Stimulated activated CD4-positive, alpha-beta T cell treated with anti-CD3 and anti-CD28 coated beads, Interleukin-1b, Interleukin-23, amount 100 ng/mL, for 1 hour (primary cell): ENCODE measurements at places on chromosomes 1 and 21.

DNA sequence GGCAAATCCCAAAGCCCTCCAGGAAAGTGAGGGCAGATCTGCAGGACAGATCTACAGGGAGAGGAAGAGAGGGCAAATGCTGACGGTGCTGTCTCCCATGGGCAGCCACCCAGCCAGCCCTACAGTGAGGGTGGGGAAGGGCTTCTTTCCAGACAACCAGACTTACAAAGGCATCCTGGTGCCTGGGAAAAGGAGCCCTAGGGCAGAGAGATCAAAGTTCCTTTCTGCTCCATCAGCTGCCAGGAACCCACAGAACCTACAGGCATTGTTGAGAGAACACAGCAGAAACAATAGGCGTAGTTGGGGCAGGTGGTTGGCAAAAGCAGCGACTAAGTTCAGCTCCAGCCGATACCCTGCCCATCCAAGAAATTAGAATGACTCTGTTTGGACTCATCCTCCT lies 332.4 kb downstream of the KCNH1 start:
- no peak for DNase-seq

- no peak for DNase-seq
Observed at GRCh38 chr1:79899914-79900313, 893.4 kb upstream of the ADGRL4 start.

DNA sequence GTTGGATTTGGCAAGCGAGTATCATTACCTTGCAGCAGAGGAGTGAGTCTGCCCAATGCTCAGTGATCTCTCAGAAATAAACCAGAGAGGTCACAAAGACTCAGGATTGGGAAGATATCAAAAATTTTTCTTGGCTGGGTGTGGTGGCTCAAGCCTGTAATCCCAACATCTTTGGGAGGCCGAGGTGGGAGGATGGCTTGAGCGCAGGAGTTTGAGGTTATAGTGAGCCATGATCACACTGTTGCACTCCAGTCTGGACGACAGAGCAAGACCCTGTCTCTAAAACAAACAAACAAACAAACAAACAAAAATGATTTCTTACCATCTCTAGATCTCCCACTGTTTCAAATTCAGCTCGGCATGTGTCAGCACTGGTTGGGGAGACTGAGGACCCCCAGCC lies 13.3 kb upstream of the BECN2 start:
- no peak for DNase-seq

DNA sequence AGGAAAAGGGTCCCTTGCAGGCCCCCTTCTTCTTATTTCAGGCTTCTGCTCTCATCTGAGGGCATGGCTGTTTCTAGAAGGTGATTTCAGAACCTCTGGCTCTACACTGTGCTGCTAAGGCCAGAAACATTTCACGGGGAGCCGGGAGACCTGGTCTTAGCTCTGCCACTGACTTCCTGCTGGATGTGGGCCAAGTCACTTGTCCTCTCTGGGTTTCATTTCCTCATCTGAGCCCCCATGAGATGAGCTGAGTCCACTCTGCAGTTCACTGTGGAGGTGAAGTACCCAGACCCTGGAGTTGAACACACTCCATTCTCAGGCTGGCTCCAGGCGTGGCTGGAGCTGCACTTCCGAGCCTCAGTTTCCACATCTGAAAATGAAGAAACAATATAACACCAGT lies 2.1 kb downstream of the PADI1 start:
- no peak for DNase-seq

DNA sequence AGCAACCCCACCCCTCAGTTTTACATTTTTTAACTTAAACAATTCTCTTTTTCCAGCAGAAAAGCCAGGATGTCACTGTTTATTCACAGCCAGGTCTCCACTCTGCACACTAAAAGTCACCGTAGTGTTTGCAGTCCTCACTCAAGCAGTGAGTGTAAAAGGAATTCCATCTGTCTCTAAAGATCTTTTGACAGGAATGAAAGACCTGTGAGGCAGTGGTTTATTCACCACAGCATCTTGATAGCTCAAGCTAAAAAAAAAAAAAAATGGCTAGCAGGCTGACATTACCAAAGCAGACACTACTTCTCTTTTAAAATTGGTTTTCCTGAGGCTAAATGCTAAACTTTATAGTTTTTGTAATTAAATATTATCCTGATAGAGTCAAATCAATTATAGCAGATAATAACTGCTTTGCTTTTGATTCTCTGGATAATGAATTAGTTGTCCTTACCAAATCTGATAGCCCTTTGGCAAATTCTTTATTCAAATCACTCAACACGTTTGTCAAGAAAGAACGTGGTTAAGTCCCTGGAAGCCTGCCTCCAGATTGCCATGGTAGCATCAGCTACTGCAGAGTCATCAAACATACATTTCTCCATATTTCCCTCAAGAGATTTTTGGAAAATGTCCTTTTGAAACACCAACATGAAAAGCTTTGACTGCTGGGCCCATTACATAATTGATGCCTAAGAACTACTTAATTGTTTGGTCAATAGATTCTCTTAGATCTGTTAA lies 22.2 kb upstream of the SLC5A9 start:
- DNase-seq, result no peak

GRCh38 chr21:17003763-17004373 lies 509.0 kb upstream of the CXADR start:
- no peak for DNase-seq

GRCh38 chr1:202547215-202547614 lies 163.0 kb downstream of the SYT2 start:
- no peak for DNase-seq

DNA sequence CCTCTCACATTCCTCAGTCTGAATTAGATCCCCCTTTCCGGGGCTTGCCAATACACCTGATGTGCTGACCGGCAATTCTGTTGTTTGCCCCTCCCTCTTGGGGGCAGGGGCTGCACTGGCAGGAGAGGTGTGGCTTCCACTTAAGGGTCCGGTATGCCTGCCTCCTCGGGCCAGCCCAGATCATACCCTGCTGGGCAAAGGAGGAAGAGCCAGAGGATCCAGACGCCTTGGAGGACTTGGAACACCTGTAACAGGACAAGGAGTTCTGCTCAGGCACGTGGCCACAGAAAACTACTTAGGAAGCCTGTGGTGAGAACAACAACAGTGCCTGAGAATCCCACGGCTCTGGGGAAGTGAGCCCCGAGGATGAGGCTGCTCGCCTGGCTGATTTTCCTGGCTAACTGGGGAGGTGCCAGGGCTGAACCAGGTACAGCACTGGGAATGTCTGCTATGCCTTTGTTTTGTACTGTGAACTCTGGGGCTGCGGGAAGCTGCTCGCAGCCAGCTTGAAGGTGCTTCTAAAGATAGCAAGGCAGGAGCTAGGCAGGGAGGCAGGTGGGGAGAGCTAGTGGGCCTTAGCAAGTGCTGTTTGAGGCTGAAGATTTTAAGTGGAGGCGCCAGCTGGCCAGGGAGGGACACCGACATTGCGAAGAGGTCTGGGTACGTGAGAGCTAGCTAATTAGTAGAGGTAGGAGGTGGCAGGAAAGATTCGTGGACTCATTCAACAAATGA lies at the start of gene SMPDL3B:
Gene SMPDL3B, plus strand, starts transcription at position 183 of the 732 bp plus-strand sequence. Its CDS starts 184 bp downstream, at position 367.
- no peak for DNase-seq

GRCh38 chr1:12516741-12517140 lies 101.3 kb downstream of the DHRS3 start:
- DNase-seq, result no peak

DNA sequence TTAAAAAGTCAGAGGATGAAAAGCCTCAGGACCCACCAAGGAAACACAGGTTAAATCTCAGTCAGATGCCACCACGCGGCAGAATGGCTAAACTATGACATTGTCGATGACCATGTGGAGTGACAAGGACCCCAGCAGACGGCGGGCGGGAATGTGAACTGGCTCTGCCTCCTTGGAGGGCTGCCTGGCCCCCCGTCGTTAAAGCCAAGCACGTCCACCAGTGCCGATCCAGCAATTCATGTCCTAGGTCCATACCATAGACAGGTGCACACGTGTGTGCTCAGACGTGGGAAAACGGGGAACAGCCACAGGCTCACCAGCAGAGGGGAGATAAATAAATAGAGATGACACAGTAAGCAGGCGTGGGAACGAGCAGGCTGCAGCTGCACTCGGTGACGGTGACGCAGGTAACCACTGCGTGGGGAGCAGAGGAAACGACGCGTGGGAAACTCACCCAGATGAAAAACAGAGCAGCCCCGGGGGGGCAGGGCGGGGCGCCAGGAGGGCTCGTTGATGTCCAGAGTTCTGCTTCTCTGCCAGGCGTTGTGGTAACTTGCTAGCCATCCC lies 28.3 kb upstream of the PCBP3 start:
- peak; percentile 66 for DNase-seq
